ENCODE measurements at places on chromosomes 7 and 10.

GRCh38 chr10:130647341-130647740 lies 511.1 kb downstream of the GLRX3 start:
- no peak for DNase-seq

DNA sequence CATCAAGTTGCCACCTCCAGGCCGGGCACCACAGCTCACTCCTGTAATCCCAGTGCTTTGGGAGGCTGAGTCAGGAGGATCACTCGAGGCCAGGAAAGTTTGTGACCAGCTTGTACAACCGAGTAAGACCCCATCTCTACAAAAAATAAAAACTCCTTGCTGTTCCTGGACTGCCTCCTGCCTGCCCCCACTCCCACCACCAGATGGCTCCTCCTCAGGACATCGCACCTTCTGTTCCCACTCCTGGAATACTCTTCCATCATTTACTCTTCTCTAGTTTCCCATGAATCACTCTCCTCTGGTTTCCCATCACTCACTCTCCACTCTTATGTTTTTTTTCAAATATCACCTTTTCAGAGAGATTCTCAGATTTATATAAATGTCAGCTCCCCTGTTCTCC lies 540.7 kb downstream of the CALN1 start:
- no peak for DNase-seq

GRCh38 chr7:130222-130572 lies 62.2 kb upstream of the FAM20C start:
- DNase-seq, result no peak

- DNase-seq, result no peak
Observed at GRCh38 chr10:104150139-104150538, 28.2 kb downstream of the SFR1 start.

DNA sequence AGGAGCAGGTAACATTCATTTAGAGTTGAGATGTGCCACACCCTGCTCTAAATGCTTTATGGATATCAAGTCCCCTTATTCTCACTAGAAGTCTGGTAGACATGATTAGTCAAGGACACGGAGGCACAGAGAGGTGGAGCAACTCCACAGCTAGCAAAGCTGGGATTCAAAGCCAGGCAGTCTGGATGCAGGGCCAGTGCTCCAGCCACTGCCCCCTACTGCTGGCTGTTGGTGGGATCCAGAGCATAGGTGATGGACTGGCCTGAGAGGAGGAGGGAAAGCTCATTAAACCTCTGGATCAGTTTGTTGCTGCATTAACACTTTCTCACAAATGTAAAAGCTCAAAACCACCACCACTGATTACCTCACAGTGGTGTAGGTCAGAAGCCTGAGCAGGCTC lies 22.6 kb upstream of the KBTBD2 start:
- no peak for DNase-seq

GRCh38 chr7:18828260-18828993 lies 289.0 kb downstream of the TWIST1 start:
- DNase-seq, result no peak

DNA sequence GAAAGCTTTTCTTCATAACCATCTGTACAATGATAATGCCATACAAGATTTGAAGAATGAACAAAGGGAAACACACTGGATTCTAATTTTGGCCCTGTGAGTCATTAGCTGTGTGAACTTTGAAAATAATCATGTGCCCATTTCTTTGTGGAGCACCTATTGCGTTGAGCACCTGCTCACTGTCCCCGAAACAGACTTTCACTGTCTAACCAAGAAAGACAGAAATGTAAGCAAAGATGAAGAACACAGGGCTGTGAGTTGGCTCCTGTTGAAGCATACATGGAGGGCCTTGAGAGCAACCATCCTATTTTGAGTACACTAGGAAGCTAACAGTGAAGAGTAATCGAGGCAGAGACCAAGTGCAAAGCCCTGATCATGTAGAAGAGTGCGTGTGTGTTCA lies 118.4 kb upstream of the SLC25A13 start:
- no peak for DNase-seq

DNA sequence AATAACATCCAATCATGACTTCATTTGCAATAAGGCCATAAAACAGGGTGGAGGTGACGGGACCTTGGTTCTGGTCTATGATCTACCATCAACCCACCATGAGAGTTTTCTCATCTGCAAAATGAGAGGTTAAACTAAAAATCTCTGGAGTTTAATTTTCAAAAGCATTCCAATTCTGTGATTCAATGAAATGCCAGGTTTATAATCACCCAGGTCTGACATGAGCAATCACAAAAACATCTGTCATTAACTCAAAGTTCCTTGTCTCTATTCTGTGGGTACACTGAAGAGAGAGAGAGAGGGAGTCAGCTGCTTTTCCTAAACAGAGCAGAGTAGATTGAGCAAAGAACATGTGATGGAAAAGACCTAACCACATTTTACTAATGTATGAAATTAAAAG lies 75.4 kb downstream of the NUDCD3 start:
- no peak for DNase-seq

DNA sequence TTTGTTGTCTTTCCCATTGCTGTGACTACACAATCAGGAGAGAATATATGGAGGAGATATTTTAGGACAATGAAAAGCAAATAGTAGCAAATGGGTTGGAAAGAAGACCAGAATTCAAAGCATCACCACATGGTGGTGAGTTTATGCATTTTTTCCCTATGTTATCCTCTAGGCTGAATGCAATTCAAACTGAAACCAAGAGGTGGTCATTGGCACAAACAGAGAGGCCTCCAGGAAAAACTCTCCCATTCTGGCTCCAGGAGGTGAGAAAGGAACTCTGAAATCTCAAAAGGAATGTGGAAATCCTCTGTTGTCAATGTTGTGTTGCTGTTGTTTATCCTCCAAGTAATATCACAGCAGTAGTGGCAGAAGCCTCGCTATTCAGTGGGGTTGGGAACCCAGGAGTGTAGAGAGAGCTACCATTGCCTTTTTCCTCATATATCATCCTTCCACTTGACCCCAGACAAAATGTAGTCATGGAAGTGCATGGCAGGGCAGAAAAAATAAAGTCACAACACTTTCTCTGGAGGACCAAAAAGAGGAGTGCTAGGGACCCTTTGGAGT lies 819.1 kb downstream of the GRID1 start:
- no peak for DNase-seq

DNA sequence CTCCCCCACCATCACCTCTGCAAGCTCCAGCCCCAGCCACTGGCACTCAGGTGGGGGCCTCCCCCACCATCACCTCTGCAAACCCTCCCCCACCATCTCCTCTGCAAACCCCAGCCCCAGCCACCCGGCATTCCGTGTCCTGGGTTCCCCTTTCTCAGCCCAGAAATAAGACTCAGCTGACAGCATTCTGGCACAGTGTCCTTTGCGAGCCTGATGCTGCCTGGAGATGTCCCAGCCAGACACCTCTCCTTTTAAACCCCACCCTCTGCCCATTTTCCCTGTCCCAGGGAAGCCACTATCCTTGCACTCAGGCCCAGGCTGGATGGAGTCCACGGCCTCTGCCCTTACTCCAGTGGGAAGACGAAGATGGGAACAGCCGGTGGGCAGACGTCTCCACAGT lies 49.8 kb downstream of the ELFN1 start:
- DNase-seq, result no peak

DNA sequence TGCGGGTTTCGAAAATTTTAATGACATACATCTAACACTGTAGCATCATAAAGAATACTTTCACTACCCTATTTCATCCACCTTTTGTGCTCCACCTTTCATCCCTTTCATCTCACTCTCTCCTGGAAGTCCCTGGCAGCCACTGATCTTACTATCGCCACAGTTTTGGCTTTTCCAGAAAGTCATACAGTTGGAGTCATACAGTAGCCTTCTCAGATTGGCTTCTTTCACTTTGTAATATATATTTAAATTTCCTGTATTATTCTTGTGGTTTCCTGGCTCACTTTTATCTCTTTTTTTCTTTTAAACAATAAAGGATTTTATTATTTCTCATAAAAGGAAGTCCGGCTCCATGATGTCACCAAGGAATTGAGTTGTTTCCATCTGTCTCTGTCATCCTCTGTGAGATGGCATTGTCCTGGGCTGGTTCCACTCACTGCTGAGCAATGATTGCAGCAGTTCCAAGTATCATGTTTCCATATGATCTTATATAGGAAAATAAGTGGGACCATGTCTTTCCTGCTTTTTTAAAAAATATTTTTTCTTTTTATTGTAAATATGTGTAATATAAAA lies 626.3 kb downstream of the POM121L12 start:
- DNase-seq, result no peak

DNA sequence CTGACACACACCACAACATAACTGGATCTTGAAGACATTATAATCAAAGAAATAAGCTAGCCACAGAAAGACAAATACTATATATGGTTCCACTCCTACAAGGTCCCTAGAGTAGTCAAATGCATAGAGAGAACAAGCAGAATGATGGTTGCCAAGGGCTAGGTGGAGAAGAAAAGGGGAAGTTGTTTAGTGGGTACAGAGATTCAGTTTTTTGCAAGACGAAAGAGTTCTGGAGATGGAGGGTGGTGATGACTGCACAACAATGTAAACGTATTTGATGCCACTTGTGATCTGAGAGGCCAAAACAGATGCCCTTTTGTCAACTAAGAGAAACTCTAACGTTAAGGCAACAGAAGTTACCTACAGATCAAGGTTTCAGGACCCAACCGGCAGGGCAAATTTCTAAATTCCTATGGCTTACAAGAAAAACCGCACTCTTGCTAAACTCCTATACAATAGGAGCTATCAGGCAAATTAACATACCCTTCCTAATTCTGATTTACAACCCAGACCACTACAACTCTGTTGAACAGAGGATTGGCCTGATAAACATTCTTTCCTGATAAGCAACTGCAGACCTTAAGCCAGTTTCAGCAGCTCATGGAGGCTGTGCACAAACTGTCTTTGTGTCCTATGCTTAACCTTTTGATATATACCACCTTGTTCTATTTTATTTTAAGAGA lies 69.0 kb downstream of the FAM107B start:
- DNase-seq, result peak; percentile 63

GRCh38 chr7:28933846-28934320 lies 24.2 kb downstream of the TRIL start:
- DNase-seq, result no peak

Measured in MV-4-11 (cell line).